ENCODE measurements at places on chromosomes 3 and 15.

- no peak for DNase-seq
Observed at GRCh38 chr15:39582286-39582976, 1.6 kb downstream of the THBS1 start.

DNA sequence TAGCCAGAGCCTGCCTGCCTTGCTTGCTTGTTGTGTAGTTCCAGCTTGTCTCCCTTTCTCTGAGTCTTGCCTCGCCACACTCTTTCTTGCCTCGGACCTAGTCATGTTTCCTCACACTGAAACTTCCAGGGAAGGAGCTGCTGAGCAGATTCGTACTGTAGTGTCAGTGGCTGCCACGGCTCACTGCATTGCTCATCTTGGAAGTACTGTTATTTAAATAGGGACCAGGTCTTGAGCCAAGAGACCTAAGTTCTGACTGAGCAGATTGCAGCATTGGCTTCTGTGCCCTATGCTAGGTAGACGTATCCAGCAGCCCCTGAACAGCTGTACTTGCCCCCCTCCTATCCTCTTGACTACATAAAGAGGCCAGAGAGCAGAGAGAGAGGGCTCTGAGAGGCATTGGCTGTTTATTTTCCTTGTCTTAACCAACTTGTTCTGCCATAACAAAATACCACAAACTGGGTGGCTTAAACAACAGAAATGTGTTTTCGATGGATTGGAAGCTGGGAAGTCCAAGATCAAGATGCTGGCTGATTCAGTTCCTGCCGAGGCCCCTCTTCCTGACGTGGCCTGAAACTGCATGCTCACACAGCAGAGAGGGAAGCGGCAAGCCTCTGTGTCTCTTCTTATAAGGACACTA is 5.8 kb upstream of the RARRES1 start:
- DNase-seq = no peak

- DNase-seq = no peak
Observed at GRCh38 chr3:196121066-196121465, 39.2 kb upstream of the TFRC start.

GRCh38 chr3:56207922-56208321 is 260.3 kb downstream of the ERC2 start:
- DNase-seq = no peak

DNA sequence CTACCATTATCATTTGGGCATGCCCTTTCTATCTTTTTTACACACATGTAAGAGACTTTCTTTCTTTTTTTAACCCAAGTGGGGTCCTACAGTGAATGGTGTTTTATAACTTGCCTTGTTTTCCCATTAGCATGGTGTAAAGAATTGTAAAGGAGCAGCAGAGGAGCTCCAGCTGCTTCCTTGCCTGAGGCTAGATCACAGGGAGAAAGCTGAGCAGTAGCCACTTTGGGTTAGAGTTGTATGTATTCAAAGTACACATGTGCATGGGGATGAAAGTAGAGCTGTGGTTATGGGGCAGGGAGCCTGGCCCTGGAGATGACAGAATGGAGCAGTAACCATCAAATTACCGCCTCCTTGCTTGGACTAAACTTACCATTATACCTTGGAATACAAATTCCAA is 231.1 kb upstream of the PDZRN3 start:
- DNase-seq = no peak

DNA sequence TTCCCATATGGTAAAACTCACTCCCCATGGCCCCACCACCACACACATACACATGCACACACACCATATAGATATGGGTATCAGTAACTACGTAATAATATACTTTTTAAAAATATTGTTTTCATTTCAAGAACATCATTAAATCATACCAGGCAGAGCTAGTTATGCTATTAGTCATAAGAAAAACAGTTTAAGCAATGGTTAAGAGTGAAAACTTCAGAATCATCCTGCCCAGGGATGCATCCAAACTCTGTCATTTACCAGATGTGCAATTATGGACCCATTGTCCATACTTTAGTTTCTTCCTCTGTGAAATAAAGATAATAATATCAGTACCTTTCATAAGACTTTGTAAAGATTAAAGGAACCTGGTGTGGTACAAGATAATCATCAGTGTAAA is 608.3 kb downstream of the RBMS3 start:
- no peak for DNase-seq

- DNase-seq = no peak
Observed at GRCh38 chr3:10808974-10809373, 7.1 kb upstream of the SLC6A11 start.

- DNase-seq = no peak
Observed at GRCh38 chr3:119562307-119562961, 3.0 kb upstream of the CD80 start.

GRCh38 chr3:118817748-118818165 is 216.9 kb downstream of the IGSF11 start:
- no peak for DNase-seq

GRCh38 chr3:186360779-186361178 is 1.3 kb downstream of the DGKG start:
- no peak for DNase-seq

- DNase-seq = no peak
Observed at GRCh38 chr3:157220211-157220610, 60.3 kb upstream of the CCNL1 start.

GRCh38 chr3:144351773-144352365 is 380.2 kb downstream of the DIPK2A start:
- DNase-seq = no peak

DNA sequence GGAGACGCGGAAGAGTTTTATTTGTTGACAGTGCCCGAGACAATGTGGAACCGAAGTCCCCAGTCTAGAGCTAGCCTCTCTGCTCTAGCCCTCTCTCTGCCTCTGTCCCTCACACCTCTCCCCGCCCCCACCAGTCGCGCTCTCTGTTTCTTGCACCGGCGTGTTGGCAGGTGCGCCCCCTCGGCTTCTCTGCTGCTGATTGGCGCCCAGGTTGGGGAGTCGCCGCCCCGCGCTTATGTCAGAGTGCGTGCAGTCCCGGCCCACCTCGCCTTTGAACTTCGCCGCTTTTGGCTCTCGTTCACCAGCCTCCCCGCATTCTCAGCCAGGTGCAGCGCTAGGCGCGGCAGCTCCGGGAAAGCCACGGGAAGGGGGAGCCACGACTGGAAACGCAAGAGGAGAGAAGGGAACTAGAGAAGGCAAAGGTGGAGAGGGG is at the start of gene SOX14:
Gene SOX14, plus strand, starts transcription at position 315 of the 433 bp plus-strand sequence. CDS start 470 bp downstream, outside the sequence.
- DNase-seq = no peak

- DNase-seq = no peak
Observed at GRCh38 chr3:134873789-134874188, 78.7 kb downstream of the EPHB1 start.

- DNase-seq = no peak
Observed at GRCh38 chr3:157786211-157786610, 283.0 kb upstream of the VEPH1 start.
